Thyroid gland (tissue), 4 donors: ENCODE measurements at places on chromosomes 1 and 21. TPM values are rescaled to one million over a fixed set of nuclear protein-coding genes. Genes with fewer than 3 reads are reported as not detected.
A peak's percentile ranks its signal among the peaks of the same experiment; 100 is the strongest.

The DNASE2B gene
- total RNA-seq = not detected

The GPR157 gene
- total RNA-seq = 6.7 TPM

The CD53 gene
- 31.0 TPM for total RNA-seq

- no peaks in the 10 kb centered on the region for H3K36me3 ChIP-seq
- H3K27me3 ChIP-seq = peaks cover 10% of the 10 kb centered on the region
- peak; percentile 76 for DNase-seq
- H3K4me3 ChIP-seq = no peak overlapping the region
- no peak overlapping the region for H3K27ac ChIP-seq
Measured at GRCh38 chr1:207499573-207499972, 3.6 kb downstream of the CR1 start.

DNA sequence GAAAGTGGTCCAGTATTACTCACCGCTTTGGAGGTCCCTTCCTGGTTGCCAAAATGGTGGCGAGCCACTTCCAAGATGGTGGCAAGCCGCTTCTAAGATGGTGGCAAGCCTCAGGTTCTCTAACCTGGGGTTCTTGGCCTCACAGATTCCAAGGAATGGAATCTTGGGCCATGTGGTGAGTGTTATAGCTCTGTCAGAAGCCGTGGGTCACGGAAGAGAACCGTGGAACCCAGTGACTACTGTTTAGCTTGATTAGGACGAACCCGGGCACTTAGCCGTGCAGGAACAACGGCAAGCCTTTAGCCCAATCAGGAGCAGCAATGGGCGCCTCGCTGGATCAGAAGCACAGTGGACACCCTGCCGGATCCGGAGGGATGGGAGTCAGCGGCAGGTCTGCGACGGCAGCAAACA lies 356.2 kb upstream of the TMPRSS15 start:
- no peak overlapping the region for H3K27ac ChIP-seq
- H3K4me1 ChIP-seq = no peaks in the 10 kb centered on the region
- no peaks in the 10 kb centered on the region for H3K27me3 ChIP-seq
- H3K4me3 ChIP-seq = no peak overlapping the region
- H3K36me3 ChIP-seq = no peaks in the 10 kb centered on the region

DNA sequence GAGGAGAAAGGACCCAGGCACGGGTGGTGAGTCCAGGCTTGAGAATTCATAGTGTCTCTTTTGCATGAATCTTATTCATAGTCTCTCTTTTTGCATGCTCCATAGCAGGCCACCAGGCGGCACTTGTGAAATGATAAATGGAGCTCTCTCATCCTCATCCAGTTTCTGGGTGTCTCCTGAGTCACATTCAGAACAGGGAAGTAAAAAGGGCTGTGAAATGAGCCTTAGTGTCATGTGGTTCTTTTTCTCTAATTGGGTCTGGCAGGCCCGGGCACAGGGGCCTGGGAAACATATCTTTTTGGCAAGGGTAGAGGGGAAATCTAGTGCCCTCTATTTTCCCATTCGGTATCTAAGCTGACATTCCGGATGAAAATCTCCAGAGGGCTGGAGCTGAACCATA lies 19.1 kb upstream of the NCF2 start:
- DNase-seq = peak; percentile 21
- no peak overlapping the region for H3K27ac ChIP-seq
- H3K4me3 ChIP-seq = no peak overlapping the region

DNA sequence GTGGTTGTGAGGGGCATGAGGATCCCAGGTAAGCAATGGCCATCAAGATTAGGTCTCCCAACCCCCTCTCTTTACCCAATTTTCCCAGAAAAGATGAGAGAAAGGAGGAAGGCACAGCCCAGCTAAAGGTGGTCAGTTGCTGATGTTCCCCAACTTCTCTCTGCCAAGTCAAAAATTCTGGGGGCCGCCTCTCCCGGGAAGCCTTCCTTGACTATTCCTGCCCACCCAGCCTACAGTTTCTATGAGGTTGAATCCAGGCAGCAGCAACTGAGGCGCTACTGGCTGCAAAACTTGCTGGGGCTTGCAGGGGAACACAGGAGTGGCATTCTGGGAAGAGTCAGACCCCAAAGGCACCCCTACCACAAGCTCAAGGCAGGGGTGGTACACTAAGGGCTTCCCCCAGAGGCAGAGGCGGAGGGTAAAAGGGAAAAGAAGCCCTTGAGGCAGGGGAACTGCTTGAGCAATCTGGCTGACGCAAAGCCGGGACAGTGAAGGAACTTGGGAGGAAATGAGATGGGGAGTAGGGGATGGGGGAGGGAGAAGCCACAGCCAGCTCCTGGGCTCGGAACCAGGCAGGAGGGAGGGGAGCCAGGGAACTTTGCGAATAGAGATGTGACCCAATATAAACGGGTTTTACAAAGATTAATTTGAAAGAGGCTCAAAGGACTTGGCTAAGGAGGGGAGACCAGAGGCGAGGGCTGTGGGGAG lies 31.2 kb downstream of the SDC3 start:
- H3K27me3 ChIP-seq = no peaks in the 10 kb centered on the region
- H3K27ac ChIP-seq = no peak overlapping the region
- peak; percentile 22 for DNase-seq
- H3K4me1 ChIP-seq = no peaks in the 10 kb centered on the region
- H3K4me3 ChIP-seq = no peak overlapping the region

The TPTE gene
- total RNA-seq = 0.54 TPM
